ENCODE measurements at places on chromosomes 3 and 15.

DNA sequence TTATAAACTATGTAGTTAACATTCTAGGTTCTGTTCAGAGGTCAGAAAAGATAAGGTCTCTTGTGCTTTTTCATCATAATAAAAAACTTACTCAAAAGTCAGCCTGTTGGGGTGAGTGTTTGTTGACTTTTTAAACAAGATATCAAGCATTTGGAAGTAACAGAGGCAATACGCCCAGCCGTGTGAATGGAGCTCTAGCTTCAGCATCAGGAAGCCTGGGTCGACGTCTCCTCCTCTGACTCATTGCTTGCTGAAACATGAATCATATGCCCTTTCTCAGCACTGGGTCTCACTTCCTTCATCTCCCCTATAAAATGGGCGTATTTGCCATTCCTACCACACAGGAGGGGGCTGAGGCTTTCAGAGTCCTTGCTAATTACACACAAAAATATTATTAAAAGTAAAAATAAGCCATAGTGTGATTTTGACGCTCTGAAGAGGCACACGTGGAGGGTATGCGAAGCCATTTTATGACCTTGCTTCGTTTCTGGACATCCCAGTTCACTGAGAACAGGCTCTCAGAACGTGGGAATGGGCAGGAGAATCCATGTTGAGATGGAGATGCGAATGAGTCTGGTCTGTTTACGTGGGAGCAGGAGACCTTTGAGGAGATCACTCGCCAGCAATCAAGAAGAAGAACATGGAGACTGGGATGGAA is 220.8 kb upstream of the TPRG1 start:
- no peak for DNase-seq

DNA sequence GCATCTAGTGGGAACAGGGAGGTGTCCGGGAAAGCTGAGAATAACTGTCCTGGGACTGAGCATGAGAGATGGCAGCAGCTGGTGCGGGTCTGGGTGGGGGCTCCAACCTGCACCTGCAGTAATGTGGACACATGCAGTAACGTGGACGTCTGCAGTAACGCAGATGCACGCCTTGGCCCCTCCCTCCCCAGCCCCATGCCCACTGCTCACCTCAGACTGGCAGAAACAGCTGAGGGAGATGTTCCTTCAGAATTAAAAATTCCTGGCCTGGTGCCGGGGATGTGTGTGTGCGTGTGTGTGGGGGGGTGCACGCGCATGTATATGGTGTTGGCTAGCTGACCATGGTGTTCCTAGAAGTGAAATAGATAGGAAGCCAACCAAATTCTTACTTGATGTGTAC is 86.7 kb upstream of the OXTR start:
- no peak for DNase-seq

DNA sequence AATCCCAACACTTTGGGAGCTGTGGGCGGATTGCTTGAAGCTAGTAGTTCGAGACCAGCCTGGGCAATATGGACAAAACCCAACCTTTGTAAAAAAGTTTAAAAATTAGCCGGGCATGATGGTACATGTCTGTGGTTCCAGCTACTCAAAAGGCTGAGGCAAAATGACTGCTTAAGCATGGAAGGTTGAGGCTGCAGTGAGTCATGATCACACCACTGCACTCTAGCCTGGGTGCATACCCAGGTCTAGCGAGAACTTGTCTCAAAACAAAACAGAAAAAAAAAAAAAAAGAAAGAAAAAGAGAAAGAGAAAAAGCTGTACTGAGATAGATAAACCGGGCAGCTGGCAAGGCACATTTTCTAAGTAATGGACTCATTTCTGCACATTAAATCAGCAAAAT is 10.6 kb downstream of the ARPP19 start:
- DNase-seq: no peak

- no peak for DNase-seq
Observed at GRCh38 chr15:62879770-62880169, 162.8 kb upstream of the TPM1 start.

- DNase-seq: no peak
Observed at GRCh38 chr3:11601446-11602238, 42.1 kb downstream of the VGLL4 start.

GRCh38 chr3:29281094-29281343 is 148 bp downstream of the RBMS3 start:
- no peak for DNase-seq

- no peak for DNase-seq
Observed at GRCh38 chr15:39748276-39748675, 34.4 kb downstream of the FSIP1 start.

DNA sequence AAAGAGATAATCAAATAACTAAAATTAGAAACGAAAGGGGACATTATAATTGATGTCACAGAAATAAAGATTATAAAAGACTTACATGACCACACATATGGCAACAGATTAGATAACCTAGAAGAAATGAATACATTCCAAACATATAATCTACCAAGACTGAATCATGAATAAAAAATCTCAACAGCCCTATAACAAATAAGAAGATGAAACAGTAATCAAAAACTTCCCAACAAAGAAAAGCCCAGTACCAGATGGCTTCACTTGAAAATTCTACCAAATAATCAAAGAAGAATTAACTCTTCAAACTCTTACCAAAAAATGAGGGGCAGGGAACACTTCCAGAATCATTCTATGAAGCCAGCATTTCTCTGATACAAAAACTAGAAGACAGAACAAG is 11.8 kb downstream of the TOP2B start:
- DNase-seq: no peak

- DNase-seq: no peak
Observed at GRCh38 chr3:102237181-102237580, 197.6 kb upstream of the ZPLD1 start.

- no peak for DNase-seq
Observed at GRCh38 chr15:65175511-65175910, 9.6 kb downstream of the CLPX start.

DNA sequence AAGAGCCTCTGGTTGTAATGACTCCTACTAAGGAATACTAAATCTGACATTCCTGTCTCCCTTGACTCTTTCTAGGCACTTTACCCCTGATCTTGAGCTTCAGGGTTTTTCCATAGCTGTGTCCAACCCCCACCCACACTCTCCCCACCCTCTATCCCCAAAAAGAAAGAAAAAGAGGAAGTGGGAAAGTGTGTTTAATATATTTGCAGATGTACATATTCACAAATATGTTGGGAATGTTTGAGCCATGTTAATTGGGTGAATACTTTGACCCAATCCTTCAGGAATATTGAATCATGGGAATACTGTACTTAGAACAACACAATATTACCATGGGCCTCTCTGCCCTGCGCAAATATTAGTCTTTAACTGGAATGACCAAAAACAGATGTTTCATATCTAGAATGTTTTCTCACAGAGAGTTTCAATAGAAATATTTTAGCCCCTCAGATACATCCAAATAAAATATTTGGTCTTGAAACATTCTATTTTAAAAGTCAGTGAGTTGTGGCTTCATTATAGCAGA is 19.8 kb upstream of the PFN2 start:
- no peak for DNase-seq

GRCh38 chr15:77118882-77119321 is 48.0 kb upstream of the TSPAN3 start:
- peak; percentile 19 for DNase-seq

- DNase-seq: no peak
Observed at GRCh38 chr3:148790851-148791735, 36.5 kb upstream of the CPB1 start.

GRCh38 chr3:194009019-194009418 is 126.9 kb upstream of the HES1 start:
- DNase-seq: no peak

DNA sequence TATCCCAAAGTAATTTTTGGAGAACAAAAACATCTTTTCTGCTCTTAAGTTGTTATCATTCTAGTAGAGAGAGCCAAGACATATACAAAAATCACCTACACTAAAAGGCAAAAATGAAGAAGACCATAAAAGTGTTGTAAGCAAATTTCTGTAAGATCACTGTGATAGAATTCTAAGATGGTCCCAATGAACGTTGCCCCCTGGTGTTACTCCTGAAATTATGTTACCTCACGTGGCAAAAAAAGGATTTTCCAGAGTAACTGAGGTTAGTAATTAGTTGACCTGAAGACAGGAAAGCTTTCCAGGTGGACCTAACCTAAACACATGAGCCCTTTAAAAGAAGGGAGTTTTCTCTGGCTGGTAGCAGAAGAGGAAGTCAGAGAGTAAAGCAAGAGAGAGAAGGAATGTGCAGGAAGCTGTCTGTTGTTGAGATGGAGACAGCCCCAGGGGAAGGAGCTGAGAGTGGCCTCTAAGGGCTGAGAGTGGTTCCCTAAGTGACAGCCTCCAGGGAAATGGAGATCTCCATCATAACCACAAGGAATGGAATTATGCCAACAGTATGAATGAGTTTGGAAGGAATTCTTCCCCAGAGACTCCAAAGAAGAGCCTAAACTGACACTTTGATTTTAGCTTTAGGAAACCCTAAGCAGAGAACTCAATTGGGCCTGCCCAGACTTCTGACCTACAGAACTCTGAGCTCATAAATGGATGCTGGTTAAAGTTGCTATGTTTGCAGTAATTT is 205.9 kb downstream of the CD47 start:
- DNase-seq: no peak

DNA sequence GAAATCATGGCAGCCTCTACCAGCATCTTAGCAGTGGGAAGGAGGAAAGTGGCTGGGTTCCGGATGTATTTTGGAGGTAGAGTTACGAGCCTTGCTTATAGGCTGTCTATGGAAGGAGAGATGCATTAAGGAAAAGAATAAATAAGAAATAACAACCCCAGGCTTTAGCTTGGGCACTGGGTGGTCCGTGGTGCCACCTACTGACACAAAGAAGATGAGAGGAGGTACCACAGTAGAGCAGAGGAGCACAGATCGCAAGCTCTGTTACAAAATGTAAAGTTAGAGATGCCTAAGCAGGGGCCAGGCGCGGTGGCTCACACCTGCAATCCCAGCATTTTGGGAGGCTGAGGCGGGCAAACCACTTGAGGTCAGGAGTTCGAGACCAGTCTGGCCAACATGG is 74.8 kb downstream of the TMEM39A start:
- DNase-seq: no peak
